MV-4-11 (cell line): ENCODE measurements at places on chromosomes 2 and 18.

- DNase-seq = peak; percentile 79
Measured at GRCh38 chr2:37819186-37819585, 105.9 kb upstream of the RMDN2 start.

GRCh38 chr2:383178-383577, 95.3 kb upstream of the ALKAL2 start:
- DNase-seq = no peak

DNA sequence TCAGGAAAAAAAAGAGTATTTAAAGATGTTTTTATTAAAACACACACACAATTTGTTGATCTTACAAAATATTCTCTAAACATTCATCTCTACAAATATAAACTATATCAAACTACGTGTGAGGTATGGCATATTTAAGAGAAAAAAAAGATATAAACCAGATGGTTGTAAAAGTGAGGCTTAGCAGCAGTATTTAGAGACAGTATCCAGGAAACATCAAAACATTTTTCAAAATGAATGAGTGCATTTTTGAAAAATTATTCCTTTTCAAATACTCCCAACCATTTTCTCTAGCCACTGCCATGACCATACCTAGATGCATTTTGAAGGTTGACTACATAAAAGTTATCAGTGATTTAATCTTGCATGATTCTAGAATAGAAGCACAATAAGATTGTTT, 38.2 kb upstream of the RAB27B start:
- no peak for DNase-seq

- DNase-seq = no peak
Measured at GRCh38 chr18:78664048-78664447, 315.6 kb upstream of the SALL3 start.

GRCh38 chr2:74373985-74374384, 6.1 kb downstream of the DCTN1 start:
- no peak for DNase-seq

DNA sequence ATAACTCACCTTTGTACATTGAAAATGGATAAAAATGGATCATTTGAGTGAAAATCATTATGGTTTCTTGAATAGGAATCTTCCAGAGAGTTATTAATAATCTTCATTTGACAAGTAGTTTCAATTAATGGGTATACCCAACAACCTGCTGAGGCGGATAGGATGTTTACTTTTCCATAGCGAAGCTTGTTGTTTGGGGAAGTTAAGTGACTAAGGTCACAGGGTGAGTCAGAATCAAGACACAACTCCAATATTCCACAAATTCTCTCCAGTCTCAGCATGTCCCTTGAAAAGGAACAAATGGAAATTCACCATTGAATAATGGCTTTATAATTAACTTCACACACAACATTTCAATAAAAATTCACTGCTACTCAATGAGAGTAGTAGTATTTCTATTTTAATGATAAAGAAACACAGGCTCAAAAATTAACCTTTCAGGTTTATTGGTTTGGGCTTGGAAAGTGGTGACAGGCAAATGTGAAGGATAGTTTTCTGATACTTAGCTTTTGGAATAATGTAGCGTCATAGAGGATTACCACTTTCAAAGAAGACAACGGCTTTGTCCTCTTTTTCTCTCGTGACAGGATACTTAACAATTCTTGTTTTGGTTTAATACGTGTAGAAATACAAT, 211.3 kb downstream of the GPD2 start:
- no peak for DNase-seq

- no peak for DNase-seq
Measured at GRCh38 chr2:22995576-22995975, 389.4 kb upstream of the KLHL29 start.

- DNase-seq = no peak
Measured at GRCh38 chr18:50188652-50189051, 6.3 kb downstream of the MYO5B start.

- DNase-seq = no peak
Measured at GRCh38 chr18:27921904-27922751, 254.8 kb downstream of the CDH2 start.

- DNase-seq = no peak
Measured at GRCh38 chr2:100230754-100231153, 88.4 kb upstream of the AFF3 start.

- no peak for DNase-seq
Measured at GRCh38 chr2:42337356-42337820, 23.6 kb downstream of the COX7A2L start.

GRCh38 chr2:144241801-144242200, 278.1 kb downstream of the ZEB2 start:
- no peak for DNase-seq

DNA sequence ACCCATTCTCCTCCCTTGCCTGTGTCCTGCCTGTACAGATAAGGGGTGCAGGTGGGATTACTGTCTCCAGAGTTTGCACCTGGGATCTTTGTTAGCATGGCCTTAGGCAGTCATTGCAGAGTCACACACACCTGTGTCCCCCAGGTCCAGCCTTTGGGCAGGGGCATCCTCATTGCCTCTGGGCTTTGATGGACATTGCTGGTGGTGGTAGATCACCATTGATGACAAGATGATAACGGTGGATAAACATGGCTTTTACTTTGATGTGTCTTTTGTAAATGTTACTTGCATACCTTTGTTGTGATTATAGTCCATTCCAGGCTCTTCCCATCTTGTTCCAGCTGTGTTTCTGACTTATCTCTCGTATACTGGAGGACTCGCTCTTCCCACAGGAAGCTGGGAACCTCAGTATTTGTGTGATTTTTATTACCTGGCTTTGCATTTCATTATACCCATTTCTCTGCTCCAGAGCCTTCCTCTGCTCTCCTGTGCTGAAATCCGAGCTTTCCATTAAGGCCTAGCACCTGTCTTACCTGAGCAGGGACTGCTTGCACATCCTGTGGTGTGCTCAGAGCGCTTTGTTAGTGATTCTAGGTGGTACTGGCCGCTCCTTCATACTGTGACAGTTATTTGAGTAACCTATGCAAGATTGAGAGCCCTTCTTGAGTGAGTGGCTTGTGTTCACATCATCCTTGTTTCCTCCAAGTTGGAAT, 79.2 kb downstream of the PTPRM start:
- DNase-seq = no peak

DNA sequence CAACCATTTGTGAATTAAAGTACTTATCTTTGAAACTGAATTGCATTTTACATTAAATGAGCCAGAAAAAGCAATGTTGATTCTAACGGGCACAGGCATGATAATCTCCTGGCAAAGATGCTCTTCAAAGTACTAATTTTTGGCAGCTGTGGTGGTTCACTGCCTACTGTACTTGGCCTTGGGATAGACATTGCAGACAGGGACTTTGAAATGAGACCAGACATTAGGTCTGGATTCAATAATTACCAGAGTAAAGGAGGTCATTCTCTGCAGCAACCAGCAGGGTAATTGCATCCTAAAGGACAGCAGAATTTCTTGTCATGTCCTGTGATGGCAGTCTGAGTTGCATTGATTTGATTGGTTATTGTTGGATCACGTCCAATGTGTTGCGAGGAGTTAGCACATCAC, 986.5 kb downstream of the TDRD15 start:
- DNase-seq = no peak

DNA sequence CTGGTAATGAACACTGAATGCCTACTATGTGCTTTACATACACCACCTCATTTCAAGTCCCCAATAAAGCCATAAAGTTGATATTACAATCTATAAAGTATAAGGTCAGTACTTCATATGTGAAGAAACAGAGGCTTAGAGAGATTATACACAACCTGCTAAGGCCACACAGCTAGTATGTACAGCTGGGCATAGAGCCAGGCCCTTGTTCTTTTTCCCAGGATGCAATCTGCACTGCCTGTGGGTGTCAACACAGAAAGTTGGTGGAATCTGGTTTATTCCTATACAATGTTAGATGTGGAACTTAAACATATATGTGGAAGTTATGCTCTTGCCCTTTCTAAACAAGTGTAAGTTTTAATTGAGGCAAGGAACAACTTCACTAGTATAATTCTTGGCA, 32.8 kb downstream of the INSIG2 start:
- DNase-seq = no peak

DNA sequence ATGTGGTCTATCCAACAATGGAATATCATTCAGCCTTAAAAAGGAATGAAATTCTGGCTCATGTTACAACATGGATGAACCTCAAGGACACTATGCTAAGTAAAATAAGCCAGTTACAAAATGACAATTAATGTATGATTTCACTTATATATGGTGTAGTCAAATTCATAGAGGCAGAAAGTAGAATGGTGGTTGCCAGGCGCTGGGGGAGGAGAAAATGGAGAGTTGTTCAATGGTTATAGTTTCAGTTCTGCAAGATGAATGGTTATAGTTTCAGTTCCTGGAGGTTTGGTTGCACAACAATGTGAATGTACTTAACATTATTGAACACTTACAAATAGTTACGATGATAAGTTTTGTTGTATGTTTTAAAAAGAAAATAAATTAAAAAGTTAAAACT, 79.2 kb upstream of the IL1R2 start:
- DNase-seq = peak; percentile 95

- no peak for DNase-seq
Measured at GRCh38 chr2:82395531-82395930, 2063.5 kb downstream of the SUCLG1 start.

DNA sequence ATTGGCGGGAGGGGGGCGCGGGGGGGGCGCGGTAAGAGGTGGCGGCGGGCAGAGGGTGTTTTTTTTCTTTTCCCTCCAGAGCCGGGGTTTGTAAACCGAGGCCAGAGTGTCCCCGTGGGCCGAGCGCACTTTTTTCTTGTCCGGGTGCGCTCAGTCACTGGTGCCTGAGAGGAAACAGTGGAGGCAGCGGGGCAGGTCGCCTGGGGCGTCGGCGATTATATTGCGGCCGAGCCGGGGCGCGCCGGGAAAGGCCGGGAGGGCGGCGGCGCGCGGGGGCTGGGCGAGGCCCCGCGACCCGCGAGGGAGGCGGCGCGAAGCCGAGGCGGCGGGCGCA, 275 bp downstream of the HOXD8 start:
- no peak for DNase-seq

DNA sequence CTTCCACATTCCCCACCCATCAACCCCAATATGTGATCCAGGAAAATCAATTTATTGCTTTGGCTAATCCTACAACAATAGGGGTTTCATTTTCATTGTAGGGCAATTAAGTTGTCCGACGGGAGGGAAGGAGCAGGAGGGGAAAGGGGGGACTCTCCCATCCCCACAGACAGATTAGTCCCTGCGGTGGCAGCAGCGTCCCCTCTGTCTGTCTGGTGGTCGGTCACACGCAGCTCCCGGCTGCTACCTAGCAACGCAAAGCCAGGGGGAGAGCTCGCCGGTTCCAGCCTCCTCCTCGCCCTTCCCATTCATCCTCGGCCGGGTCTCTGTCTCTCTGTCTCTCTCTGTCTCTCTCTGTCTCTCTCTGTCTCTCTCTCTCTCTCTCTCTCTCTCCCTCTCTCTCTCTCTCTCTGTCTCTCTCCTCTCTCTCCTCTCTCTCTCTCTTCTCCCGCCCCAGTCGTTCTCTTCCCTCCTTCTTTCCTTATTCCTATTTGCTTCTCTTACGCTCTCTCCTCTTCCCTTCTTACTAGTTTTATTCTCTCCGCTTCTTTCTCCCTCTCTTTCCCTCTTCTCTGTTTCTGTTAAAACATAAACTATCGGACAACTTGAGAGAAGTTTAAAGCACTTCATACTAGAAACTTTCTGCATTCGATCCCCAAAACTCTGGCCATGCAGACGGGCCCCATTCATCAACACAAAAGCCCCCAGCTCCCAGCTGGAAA, 1.2 kb downstream of the LRP2 start:
- no peak for DNase-seq

DNA sequence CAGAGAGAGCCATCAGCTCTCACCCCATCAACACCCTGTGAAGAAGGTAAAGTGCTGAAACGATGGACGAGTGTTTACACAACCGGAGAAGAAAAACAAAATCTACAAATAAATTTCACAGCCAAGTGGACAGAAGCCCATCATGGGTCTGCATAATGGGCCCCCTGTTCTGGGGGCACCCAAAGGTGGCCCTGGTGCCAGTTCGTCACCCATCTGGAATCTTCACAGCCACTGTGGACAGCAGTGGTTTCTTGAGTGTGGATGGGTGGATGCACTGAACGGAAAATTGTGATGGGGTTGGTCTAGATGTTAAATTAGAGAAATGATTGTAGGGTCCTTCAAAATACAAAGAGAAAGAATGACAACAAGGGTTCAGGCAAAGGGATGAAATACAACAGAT, 38.8 kb downstream of the ANKMY1 start:
- DNase-seq = no peak

DNA sequence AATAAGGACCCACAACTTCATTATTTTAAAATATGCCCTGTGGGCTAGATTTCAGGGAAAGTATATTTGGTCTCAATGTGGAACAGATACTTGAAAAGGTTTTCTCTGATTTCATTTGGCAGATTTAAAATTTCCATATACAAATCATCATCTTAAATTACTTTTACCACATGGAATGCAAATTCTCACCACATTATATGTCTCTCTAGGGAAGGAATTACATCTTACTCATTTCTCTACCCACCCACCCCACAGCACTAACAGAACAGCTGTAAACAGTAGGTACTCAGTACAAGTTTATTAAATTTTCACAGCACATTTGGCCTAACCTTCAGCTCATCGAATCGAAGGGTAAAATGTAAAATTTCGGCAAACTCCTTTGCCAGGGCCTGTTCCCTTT, 104.0 kb downstream of the CYRIA start:
- DNase-seq = no peak

- DNase-seq = no peak
Measured at GRCh38 chr2:216214768-216215167, 105.6 kb downstream of the XRCC5 start.

GRCh38 chr2:20797096-20797495, 25.8 kb downstream of the LDAH start:
- DNase-seq = no peak

DNA sequence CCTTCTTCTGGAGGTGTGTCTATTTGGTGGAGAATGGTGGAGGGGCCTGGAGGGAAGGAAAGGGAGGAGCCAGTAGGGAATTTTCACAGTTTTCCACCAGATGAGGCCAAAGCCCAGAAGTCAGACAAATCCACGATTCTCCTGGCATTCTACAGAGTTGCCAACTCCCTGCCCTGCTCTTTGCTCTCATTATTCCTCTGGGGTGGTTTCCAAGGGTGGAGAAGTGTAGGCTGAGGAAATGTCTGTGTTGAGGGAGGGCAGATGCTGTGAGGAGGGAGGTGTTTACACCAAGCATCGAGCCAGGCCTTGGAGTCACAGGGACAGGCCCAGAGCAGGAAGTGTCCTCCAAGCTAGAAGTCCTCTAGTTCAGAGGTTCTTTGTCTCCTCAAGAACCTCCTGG, 124.1 kb upstream of the LGALSL start:
- no peak for DNase-seq
